ENCODE measurements at places on chromosomes 13 and 19.

- no peak for DNase-seq
Observed at GRCh38 chr13:68030152-68030809, 800.1 kb upstream of the PCDH9 start.

- DNase-seq: no peak
Observed at GRCh38 chr13:56515441-56515840, 625.3 kb upstream of the PRR20A start.

DNA sequence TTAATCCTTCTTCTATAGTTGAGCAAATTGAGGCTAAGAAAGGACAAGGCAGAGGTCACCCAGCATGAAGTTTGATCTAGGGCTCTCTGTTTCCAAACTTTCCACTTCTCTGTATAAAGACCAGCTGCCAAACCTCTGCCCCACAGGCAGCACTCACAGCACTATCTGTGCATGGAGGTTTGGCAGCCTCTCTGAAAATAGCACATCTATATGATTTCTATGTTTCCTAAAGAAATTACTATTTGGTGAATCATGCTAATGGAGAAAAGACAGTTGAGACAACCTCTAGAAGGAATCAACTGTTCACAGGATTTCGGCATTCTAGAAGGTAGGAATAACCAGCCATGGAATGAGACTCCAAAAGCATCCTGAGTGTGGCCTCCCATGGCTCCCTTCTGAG is 554.5 kb downstream of the IRS2 start:
- no peak for DNase-seq

DNA sequence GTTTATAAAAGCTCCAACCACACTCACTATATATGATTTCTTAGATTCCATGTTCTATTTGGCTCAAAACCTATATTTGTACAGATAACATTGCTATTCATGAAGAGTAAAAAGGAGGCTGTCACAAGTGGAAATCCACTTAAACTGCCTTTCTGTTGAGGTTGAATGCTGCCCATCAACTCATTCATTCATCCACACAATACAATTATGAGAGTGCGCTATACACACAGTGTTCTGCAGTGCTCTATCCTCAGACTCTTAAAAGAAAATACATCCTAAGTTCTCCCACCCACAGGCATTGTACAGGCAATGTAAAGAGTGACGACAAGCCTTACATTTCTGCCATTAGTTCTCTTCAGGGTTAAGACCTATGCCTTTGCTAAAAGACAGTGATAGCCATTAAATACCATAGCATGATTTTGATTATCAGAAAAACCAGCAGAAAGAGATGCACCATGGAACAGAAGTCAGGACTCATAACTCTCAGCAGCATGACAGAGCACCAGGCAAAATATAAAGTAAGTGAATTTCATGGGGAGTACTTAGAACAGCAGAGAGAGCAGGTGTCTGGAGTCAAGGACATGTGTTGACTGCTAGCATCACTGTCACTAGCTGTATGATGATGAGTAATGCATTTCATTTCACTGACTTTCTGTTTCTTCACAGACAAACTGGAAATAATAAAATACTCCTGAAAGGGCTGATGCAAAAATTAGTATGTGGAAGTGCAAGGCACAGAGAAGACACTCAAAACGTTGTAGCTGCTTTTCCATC is 218.0 kb downstream of the RBM26 start:
- DNase-seq: no peak

DNA sequence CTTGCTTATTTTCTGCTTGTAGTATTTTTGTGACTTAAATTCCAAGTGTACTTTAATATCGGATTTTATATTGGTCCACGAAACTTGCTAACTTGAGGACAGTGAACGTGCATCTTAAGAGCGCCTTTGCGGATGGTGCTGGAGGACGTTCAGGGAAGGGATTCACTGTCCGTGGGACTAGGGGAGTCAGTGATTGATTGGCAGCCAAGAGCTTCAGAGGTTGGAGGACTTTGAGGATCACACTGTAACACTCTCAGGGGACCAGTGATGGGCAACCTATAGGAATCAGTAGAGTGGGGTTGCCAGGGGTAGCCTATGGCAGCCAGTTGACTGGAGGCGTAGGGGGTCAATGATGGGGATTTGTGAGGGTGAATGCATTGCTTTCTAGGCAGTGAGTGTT is 516 bp downstream of the ZNF175 start:
- DNase-seq: no peak

DNA sequence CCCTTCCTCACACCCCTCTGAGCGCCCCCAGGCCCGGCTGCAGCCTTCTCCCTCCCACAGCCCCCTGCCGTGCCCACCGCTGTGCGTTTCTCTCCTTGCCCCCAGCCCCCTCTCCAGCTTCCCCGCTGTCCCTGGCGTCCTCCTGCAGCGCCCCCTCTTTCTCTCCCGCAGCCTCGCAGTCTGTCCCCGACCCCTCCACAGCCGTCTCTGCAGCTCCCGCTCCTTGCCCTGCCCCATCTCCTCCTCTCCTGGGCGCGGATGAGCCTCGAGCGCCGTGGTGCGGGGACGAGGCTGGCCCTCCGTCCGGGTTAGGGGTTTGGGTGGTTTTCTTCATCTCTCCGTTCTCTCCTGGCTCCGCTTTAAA is 1.1 kb downstream of the KMT5C start:
- no peak for DNase-seq

GRCh38 chr19:8576273-8576993 is 809 bp downstream of the MYO1F start:
- no peak for DNase-seq
